Activated naive CD8-positive, alpha-beta T cell treated with anti-CD3 and anti-CD28 coated beads for 36 hours (primary cell): ENCODE measurements at places on chromosomes 4 and X. TPM values are rescaled to one million over a fixed set of nuclear protein-coding genes. Genes with fewer than 3 reads are reported as not detected.

Gene VEGFD
- total RNA-seq, result not detected

- DNase-seq, result no peak
Observed at GRCh38 chrX:121322159-121322558, 274.7 kb downstream of the GLUD2 start.

Gene ZNF595
- 14.4 TPM for total RNA-seq

DNA sequence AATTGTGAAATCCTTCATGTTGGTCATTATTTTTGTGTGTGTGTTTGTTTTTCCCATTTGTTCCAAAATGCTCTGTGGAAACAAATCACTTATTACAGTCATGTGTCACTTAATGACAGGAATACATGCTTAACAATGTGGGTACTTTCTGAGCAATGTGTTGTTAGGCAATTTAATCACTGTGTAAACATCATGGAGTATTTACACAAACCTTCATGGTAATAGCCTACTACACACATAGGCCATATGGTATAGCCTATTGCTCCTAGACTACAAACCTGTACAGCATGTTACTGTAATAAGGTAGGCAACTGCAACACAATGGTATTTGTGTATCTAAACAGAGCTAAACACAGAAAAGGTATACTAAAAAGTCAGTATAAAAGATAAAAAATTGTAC, 388.9 kb upstream of the PPP1R2C start:
- no peak for DNase-seq

- DNase-seq, result no peak
Observed at GRCh38 chrX:43974741-43975465, 1.7 kb upstream of the NDP start.

DNA sequence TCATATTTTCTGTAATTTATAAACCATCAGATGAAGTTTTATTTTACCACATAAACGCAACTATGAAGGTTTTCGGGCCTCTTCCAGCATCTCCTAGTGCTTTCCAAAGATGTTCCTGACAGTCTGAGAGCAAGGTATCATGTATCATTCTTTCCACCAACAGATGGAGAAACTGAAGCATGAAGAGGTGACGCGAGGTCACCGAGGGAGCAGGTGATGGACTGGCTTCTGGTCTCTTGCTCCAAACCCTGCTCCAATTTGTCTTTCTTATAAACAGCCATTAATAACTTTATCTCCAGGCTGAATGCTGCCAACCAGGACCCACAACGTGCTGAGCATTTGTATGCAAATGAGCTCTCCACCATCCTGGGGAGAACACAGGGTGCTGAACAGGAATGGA, 86.3 kb upstream of the MAML3 start:
- DNase-seq, result no peak

Gene CXCL11
- 0.60 TPM for total RNA-seq

Gene RASGEF1B
- total RNA-seq, result 6.7 TPM

Gene UGT2B10
- not detected for total RNA-seq

Gene CRMP1
- not detected for total RNA-seq

Gene CWH43
- total RNA-seq, result not detected

GRCh38 chr4:140874056-140874455, 117.9 kb upstream of the TBC1D9 start:
- DNase-seq, result no peak

Gene MUC7
- total RNA-seq, result not detected

GRCh38 chrX:68878977-68879645, 50.3 kb downstream of the EFNB1 start:
- no peak for DNase-seq

DNA sequence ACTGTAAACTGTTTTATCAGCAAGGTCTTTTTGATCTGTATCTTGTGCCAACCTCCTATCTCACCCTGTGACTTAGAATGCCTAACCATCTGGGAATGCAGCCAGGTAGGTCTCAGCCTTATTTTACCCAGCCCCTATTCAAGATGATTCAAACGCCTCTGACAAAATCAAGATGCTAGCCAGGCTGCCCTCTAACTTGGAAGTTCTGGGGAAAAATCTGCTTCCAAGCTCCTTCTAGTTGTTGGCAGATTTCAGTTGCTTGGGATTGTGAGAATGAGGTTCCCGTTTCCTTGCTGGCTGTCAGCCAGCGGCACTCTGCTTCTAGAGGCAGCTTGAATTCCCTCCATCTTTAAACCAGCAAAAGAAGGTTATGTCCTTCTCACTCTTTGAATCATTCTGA, 34.7 kb downstream of the LUZP4 start:
- DNase-seq, result no peak

Gene SYTL5
- total RNA-seq, result not detected

GRCh38 chr4:30757357-30757756, 37.2 kb downstream of the PCDH7 start:
- DNase-seq, result no peak

DNA sequence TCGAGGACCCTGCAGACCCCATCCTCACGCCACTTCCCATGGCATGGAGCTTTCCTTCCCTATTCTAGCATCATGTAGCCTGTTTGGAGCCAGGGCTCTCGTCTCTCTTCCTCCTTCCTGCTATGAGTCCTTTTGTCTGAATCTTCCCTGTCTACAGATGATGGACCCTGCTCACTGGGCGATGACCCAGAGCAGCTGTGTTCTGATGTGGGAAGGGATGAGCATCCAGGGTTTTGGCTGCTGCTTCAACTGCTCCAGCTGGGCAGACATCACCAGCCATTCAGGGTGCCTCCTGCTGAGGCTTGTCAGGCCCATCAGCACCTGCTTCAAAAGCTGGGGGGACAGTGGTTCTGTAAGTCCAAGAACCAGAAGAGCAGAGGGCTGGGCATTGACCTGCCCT, 3.2 kb upstream of the CCKAR start:
- no peak for DNase-seq

DNA sequence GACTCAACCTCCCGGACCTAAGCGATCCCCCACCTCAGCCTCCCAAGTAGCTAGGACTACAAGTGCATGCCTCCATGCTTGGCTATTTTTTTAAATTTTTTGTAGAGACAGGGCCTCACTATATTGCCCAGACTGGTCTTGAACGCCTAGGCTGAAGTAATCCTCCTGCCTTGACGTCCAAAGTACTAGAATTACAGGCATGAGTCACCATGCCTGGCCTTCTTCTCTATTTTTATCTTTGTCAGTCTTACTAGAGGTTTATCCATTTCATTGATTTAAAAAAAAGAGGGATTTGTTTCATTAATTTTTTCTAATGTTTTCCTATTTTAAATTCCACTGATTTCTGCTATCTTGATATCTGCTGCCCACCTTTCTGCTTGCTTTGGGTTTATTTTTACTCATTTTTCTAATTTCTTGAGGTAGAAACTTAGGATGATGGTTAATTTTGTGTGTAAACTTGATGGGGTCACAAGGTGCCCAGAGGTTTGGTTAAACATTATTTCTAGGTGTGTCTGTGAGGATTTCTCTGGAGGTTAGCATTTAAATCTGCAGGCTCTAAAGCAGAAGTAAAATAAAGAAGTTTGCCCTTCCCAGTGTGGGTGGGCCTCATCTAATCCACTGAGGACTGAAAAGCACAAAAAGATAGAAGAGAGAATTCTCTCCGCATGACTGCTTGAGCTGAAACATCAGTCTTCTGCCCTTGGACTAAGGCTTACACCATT, 116.2 kb upstream of the DCLK2 start:
- no peak for DNase-seq

GRCh38 chr4:978957-979701, 5.8 kb upstream of the DGKQ start:
- DNase-seq, result no peak

DNA sequence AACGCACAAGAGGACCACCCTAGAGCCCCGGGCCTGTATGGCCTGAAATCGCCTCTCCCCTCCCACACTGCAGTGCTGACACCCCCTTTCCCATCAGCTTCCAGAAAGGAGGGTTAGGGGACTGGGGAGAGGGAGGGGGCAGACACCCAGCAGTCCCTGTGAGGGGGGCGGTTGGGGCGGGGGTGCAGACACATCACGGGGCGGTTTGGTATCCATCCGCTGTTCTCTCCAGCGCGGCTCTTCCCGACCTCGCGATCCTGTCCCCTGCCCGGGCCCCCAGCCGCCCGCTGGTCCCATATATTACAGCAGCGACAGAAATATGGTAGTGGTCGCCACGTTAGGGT, 404 bp upstream of the GPRASP2 start:
- DNase-seq, result no peak

Gene ANTXR2
- total RNA-seq, result 2.0 TPM

DNA sequence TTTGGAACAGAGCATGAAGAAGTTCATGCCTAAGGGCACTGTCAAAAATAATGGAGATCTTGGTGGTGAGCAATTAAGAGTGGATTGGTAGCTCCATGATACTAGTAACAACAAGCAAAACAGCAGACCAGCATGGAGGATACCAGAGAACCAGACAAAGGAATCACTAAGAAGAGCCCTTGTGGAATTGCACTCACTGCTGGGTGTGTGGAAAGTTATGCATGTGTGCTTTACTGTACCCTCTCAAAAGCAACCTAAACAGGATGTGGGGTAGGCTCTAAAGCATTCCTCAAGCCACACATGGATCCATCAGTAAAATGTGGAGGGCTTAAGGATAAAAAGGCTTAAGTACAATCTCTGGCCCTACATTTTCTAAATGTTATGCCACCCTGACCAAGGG, 69.5 kb downstream of the AR start:
- no peak for DNase-seq

- no peak for DNase-seq
Observed at GRCh38 chr4:85812776-85813175, 337.8 kb downstream of the ARHGAP24 start.

- no peak for DNase-seq
Observed at GRCh38 chr4:147958057-147958456, 226.2 kb downstream of the ARHGAP10 start.

DNA sequence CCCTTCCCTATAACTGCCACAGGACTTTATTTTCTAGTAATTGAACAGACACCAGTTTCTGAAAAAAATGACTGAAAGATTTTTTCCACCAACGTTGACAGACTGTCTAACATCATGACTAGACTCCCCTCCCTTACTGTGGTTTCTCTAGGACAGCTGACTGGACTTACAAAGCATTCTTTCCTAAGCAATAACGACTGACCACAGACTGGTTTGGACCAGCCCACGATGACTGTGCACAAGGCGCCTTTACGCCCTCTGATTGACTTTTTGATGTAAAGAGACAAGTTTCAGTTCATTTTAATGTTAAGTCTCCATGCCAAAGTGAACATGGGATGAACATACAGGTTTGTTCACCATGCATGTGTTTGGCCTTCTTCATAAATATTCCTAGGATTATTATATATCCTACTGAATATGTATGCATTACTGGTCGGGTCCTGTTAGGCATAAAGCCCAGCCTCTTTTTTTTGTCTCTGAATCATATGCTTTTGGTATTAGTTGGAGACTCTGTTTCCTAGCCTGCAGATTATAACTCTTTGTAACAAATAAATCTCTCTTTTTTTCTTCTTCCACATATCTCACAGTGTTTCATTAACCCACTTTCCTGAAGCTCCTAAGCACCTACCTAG, 50.5 kb upstream of the UGT2B4 start:
- DNase-seq, result no peak

DNA sequence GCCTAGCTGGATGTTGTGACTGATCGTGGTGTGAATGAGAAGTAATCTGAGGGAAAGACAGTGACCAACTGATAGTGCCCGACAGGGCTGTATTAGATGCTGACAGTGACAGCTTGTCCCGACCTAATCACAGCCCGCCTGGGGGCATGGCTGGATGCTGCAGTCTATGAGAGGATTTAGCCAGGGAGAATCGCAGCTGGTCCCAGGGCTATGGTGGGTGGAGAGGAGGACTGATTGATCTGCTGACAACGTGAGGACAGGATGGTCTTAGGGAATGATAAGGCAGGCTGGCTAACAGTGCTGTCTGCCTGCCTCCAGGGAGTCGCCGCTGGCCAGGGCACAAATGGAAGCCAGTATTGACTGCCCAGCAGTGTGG, 621 bp upstream of the SUV39H1 start:
- no peak for DNase-seq

- no peak for DNase-seq
Observed at GRCh38 chr4:158186815-158187214, 14.0 kb upstream of the GASK1B start.

- DNase-seq, result no peak
Observed at GRCh38 chrX:154603438-154604430, 15.3 kb downstream of the CTAG1B start.

DNA sequence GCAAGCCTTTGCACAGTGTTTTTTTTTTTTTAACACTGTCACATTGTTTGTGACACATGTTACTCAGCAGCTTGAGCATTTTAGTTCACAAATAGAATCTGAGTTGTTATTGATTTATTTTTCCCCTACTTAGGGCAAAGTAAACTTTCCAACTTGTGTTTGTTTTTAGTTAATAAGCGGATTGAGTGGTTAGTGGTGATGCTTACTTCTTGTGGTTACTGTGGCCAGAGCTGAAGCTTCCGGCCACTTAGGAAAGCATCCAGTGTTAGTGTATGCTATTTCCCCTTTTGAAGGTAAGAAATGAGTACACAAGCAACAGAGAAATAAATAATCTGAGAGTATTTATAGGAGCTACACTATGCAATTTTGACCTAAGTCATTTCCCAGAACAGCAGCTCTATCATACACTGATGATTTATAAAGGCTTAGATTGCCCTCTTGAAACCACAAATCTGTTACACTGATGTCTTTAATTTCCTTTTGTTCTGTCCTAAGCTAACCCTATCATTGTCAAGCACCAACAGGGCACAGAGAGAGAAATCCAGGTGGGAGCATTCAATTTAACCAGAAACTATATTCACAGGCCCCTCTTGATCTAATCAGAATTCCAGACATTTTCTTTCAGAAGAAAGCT, 2464.6 kb downstream of the PCDH7 start:
- DNase-seq, result no peak
